Renal cortical epithelial cell (primary cell): ENCODE measurements at places on chromosomes 2 and 18. TPM values are rescaled to one million over a fixed set of nuclear protein-coding genes. Genes with fewer than 3 reads are reported as not detected.

Gene FAM237A
- total RNA-seq, result not detected in 2 replicates

Gene CIDEA
- 0.87 TPM in 1 of 2 replicates, not detected in the other for total RNA-seq

Gene CNGA3
- not detected in 2 replicates for total RNA-seq

DNA sequence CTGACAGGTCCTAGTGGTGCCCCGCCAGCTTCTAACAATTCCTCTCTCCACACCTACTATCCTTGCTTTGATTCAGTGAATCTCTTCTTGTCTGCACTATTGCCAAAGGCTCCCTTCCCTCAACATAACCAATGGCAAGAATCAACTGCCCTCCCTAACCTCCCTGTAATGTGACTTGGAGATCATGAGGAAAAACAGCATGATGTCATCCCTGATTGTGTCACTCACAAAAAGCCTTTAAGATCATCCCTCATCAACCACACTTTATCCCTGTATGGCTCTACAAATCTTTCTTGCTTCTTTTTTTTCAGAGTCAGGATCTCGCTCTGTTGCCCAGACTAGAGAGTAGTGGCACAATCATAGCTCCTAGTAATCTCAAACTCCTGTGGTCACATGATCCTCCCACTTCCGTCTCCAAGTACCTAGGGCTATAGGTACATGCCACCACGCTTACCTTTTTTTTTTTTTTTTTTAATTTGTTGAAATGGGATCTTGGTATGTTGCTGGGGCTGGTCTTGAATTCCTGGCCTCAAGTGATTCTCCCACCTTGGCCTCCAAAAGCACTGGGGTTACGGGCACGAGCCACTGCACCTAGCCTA lies 19.7 kb downstream of the SAP130 start:
- DNase-seq, result peak; percentile 7

DNA sequence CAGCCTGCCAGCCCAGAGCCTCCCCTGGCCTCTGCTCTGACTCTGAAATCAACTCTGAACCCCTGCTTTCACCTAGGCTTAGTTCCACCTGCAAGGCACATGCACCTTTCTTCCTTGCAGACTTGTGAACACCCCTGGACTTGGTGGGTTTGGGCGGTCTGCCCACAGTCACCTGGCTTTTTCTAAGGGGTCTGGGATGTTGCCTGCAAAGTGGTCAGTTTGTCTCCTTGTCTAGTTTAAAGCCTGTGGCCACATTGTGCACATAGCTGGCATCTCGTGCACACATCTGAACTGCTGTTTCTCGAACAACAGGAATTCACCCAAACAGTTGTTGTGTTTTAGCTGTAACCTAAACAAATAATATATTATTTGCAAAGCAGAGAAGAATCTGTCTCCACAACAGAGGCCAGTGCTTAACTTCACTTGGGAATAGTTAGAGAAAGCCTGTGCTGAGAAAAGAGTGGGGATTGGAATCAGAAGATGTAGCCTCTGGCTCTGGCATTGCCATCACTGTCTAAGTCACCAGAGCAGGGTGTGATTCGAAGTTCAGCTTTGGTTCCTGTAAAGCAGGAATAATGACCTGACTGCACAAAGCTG lies 108.5 kb downstream of the TMEM18 start:
- DNase-seq, result no peak

DNA sequence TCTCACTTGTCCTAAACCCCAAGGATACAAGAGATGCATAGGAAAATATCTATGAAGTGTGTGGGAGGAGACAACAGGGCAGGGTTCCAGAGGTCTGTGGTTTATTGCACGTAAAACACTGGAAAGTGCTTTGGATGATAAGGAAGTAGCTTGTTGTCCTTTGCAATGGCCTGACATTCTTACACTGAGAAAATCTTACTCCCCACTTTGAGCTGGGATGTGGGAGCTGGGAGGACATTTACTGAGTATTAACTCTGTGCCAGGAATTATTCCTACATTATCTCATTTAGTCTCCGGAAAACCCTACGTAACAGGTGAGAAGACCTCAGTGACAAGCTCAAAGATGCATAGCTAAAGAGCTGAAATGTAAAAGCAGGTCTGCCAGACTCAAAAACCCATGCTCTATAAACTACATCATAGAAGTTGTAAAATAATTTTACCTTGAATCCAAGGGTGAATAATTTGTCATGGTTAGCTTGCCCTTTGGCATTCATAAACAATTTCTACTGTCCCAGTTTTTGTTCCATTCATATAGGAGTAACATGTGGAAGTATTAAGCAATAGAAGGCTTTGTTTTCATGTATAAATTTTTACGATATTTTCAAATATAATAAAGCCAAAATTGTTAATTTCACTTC lies 9.2 kb upstream of the GALNT3 start:
- no peak for DNase-seq

- DNase-seq, result no peak
Observed at GRCh38 chr2:174015428-174015827, 50.3 kb upstream of the SP3 start.

DNA sequence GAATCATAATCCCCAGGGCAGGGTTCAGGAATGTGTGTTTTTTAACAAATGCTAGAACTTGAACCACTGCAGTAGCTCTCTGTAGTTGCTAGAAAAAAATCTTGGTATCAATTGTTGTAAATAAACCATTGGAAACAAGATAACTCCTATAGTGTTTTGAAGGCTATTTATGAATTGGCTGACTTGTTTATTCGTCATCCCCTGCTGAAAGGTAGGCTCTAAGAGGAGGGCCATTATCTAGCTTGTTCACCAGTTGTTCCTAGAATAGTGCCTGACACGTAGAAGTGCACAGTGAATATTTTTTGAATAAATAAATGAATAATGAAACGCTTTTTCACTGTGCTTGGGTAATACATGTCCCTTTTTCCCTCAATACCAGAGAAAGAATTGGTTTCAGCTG lies 211.4 kb downstream of the BABAM2 start:
- no peak for DNase-seq

GRCh38 chr2:40113272-40113968 lies 334.4 kb upstream of the THUMPD2 start:
- peak; percentile 54 for DNase-seq

DNA sequence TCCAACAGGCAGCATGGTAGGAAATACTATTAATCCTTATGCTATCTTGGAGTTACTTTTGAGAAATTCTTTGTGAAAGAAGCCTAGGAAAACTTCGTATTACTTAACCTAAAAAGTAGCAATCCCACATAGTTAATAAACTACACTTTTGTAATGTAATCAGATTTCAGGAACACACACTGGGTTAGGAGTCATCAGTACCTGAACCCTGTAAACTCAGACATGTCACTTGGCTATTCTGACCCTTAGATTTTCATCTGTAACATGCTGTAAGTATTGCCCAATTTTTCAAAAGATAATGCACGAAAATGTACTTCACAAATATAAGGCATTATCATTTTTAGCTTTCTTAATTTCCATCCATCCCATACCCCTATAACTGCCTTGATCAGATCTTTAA lies 39.0 kb downstream of the KIDINS220 start:
- DNase-seq, result no peak

DNA sequence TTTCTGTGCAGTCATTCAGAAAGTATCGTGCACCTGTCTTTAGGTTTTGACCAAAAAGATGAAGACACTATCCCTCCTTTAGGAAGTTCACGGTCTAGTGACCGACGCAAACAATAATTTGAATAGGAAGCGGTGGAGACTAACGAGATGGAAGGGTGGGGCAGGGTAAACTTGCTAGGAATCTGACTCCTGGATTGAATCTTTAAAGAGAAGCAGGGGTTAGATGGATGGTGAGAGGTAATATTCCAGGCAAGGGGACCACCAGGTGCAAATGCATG lies 651 bp upstream of the TXNL1 start:
- peak; percentile 24 for DNase-seq

GRCh38 chr2:43324259-43325106 lies 98.1 kb upstream of the ZFP36L2 start:
- no peak for DNase-seq
